Lung microvascular endothelial cell (primary cell): ENCODE measurements at places on chromosomes 2 and 18.

GRCh38 chr2:96971926-96972444 lies 14.4 kb downstream of the FAM178B start:
- no peak for DNase-seq

DNA sequence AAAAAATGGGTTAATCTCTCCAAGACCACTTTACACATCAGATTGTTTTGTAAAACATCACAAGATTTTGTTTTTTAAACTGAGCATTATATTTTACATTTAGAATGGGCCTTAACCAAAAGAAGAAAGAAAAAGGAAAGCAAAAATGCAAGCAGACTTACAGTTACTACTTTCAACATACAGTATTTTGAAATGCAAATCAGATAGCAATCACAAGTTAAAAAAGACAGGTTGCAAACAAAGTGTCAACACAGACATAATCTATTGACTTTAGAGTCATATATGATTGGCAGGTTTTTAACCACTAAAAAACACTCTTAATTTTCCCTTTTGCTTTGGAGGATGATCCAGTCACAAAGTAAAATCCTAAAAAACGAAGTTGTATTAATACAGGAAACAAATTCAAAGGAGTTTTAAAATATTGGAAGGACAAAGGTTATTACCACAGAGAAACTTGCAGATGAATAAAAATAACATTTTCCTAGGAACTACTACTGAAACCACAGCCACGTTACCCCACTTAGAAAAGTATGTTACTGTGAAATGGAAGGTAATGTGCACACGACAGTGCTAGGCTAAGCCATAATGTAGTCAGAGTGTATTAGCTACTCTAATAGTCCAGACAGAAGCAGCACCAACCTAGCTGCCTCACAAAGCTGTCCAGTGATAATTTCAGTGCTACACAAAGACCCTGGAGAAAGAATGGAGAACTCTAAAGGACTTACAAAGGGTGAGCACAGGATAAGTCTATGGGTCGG lies 22.9 kb downstream of the DARS1 start:
- no peak for DNase-seq

DNA sequence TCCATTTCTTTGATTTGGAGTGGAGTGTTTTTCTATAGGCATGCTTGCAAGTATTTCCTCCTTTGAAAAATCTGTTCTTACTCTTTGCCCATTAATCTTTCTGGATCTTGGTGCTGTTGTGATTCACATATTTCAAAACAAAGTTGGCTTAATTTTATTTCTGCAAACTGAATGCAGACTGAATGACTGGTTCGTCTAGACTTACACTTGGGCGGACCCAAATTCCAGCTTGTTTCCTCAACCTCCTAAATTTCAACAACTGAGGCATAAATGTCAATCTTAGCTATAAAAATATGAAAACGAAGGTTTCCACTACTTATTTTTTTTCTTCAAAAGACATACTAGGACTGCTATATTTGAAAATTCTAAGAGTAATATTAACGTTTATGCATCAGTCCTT lies 59.0 kb downstream of the ANKRD44 start:
- no peak for DNase-seq

DNA sequence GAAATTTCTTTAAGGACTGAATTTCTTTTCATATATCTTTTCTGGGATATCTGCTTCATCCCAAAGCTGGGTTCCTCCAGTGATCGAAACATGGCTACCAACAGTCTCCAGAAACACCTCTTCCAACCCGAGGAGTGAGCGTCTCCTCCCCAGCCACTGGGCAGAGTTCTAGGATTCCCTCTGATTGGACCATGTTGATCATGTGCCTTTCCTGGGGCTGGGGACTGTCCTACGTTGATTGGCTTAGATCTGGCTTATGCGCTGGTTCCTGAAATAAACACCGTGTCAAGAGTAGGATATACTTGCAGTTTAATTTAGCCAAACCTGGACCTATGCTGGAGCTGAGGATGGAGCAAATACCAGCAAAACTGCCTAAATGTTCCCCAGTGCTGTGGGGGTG lies 55.5 kb upstream of the SLC16A14 start:
- no peak for DNase-seq

GRCh38 chr2:43306197-43306596 lies 79.8 kb upstream of the ZFP36L2 start:
- DNase-seq, result no peak

- DNase-seq, result no peak
These were observed 29.1 kb upstream of the PMAIP1 start for GRCh38 chr18:59870623-59871130.

- no peak for DNase-seq
These were observed 117.4 kb upstream of the NPAS2 start for GRCh38 chr2:100702438-100703109.

- no peak for DNase-seq
These were observed at the start of gene ANKRD62 for GRCh38 chr18:12093520-12094257. Gene ANKRD62 (plus strand): TSS chr18:12093843. CDS start chr18:12094018, 175 bp downstream.

DNA sequence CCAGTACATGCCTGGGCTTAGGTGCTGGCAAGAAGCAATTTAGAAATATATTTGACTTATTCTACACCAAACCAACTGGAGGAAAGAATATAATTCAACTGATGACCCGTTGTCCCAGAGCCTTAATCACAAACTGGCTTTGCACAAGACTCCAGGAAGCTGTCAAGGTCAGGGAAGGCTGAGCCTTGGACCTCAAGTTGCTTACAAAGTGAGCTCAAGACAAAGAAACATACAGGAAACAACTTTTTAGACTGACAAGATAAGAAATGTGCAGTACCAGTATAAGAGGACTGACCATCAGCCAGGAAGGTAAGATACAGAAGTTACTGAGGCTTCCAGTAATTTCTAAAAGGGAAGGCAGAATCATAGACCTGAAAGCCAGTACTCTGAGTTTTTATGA lies 35.0 kb upstream of the GPR55 start:
- DNase-seq, result no peak

GRCh38 chr2:225052703-225053102 lies 10.4 kb upstream of the DOCK10 start:
- no peak for DNase-seq

DNA sequence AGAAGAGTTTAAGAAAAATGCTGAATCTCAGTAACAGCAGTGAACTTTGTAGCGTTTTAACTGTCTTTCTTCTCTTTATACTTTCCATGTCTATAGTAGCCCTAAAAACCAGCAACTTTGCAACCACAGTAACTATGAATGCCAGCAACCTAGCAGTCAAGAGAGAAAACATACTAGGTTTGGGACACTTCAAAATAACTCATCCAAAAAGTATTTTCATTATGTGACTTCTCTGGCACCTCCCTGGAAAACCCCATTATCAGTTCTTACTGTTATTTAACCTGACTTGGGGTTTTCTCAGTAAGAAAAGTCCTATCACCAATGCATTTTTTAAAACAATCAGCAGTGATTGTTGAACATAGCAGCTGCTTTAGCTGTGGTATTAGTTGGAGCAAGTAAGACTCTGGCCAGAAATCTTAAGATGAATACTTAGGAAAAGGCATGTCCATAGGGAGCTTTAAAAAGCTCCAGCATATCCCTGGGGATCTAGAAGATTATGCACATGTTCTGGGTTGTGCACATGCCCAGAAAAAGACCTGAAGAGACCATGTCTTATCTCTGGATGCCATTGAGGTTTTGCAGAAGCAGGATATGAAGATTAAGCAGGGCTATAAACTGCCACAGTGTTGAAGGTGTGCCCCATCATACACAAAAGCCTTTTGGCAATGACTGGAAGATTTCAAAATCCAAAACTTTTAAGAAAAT lies 411.3 kb downstream of the CMPK2 start:
- DNase-seq, result no peak

DNA sequence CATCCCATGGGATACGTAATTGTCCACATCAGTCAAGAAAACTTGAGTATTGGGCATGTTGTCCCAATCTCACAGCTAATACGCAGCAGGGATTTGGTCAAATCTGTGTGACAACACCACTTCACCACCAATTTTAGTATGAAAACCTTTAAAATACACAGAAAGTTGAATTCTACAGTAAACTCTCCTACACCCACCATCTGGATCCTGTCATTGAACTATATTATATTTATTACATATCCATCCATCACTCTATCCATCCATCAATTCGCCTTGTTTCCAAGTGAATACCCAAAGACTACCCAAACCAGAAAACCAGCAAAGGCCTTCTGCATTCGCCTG lies 846 bp upstream of the FKBP7 start:
- no peak for DNase-seq

GRCh38 chr18:3983351-3983969 lies 471.6 kb downstream of the DLGAP1 start:
- DNase-seq, result no peak

DNA sequence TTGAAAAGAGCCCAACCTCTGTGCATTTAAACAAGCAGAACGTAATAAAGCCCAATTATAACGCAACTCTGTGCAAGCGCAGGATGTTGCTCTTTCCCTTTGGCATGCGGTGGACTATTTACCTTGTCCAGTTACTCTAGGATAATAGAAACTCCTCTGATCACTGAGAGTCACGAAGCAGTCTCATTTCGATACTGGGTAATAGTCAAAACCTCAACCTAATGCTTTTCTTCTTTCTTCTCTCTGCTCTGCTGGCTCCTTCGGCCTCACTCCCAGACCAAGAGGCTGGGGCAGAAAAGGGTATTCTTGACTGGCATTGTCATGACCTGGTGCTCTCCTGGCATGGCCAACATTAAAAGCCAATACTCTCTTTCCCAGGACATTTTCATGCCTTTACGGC lies 89.7 kb upstream of the GCFC2 start:
- no peak for DNase-seq

GRCh38 chr2:46414701-46415100 lies 64.7 kb upstream of the TMEM247 start:
- no peak for DNase-seq

- no peak for DNase-seq
These were observed 478.1 kb upstream of the CHAC2 start for GRCh38 chr2:53289309-53290006.

DNA sequence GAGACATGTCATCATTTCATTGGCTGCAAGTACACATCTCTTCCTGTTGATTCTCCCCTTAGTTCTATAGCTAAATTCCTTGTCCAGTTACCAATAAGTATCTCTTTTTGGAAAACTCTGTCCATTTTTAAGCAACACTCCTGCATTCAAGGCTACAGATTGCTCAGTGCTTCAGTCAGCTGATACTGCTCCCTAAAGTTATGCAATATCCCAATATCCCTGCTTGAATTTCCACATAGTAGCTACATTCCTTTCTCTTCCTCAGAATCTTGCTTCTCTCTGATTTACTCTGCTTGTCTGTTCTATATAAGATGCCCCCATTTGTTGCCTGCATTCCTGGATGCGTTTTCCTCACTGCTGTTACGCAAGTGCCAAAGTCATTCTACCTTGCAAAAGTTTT lies 109.8 kb downstream of the PARD3B start:
- DNase-seq, result no peak

DNA sequence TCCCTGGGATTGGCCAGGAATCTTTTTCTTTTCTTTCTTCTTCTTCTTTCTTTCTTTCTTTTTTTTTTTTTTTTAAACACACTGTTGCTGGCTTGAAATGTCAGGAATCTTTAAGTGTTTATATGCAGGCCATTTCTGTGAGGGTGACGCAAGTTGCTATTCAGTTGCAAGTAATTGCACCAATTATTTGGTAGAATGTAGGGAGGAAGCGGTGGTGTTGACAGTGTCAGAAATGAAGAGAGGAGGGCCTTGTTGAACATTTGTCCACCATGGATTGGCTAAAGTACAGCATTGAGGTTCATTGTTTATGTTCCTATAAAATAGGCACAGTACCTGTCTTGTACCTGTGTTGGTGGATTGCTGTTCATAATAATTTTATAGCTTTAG lies 6.5 kb downstream of the RPIA start:
- DNase-seq, result no peak

DNA sequence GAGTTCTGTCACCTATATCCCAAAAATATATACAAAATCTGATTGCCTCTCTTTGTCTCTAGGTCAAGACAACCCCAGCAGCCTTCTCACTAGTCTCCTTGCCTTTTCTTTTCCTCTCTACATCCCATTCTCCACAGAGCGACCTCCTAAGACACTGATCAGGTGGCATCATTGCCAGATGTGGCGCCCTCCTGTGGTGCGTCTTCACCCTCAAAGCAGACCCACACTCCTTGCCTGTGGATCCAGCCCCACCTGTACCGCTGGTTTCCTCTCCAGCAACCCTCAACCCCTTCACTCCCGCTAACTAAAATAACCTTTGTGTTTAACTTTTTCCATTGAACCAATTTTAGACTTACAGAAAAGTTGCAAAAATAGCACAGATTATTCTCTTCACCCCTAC lies 273.3 kb downstream of the GLI2 start:
- DNase-seq, result no peak

DNA sequence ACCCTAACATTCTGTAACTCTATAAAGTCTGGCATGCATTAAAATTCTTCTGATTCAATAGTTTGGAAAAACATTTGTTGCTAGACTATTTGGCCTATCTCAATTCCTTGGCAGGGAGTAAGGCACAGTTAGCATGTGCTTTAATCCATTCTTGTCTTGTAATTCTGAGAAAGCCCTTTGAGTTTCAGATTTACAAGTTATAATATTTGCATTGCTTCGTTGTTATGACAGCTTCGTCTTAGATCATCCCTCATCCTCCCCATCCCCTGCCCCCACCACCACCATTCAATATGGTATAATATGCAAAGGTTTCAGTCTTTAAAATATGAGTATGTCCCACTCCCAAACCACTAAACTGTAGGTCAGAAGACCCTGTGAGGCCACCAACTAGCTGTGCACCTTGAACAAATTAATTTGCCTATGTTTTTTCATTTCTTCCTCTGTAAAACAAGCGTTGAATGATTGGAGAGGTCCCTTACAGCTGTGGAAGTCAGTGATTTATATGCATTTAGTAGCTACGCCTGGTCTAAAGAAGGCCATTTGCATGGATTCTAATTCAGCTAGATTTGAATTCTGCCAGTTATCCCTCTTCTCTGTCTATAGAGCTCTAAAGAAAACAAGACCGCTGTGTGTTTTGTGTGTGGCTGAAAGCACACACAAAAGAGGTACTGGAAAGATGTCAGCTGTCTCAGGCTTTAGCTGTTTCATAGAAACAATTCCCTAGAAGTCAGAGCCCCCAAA lies 591 bp downstream of the C2orf80 start:
- DNase-seq, result no peak

DNA sequence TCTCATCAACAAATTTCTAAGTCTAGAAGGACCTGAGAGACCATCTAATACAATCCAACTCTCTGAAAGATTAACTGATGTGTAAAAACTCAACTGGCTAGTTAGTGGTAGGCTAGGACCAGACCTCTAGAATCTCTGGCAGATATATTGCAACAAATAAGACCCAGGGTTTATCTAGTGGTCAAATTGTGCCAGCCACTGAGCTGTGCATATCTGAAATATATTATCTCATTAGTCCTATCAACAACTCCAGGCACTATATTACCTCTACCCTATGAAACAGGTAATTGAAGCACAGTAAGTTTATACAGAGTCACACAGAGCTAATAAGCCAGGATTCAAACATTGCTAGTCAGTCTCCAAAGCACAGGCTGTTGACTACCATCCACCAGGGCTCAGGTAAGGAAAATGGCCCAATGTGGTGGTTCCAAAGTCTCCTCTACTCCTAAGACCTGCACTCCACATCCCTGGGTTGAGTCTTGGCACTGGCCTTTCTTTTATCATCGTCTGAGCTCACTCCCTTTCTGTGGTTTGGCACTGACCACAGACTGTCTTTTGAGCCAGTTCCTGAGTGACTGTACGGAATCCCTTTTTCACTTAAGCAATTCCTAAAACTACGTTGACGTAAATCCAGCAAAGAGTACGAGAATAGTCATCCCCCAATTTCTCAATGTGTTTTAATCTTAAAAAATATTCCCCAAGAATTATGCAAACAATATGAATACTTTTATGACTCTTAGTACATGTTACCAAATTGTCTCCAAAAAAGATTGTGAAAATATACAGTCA lies 11.9 kb upstream of the PID1 start:
- peak; percentile 17 for DNase-seq

GRCh38 chr2:232330068-232330999 lies 48.2 kb upstream of the ALPP start:
- no peak for DNase-seq

GRCh38 chr18:43847164-43848091 lies 570.1 kb upstream of the SYT4 start:
- no peak for DNase-seq
